ENCODE measurements at places on chromosomes 3 and 15.

DNA sequence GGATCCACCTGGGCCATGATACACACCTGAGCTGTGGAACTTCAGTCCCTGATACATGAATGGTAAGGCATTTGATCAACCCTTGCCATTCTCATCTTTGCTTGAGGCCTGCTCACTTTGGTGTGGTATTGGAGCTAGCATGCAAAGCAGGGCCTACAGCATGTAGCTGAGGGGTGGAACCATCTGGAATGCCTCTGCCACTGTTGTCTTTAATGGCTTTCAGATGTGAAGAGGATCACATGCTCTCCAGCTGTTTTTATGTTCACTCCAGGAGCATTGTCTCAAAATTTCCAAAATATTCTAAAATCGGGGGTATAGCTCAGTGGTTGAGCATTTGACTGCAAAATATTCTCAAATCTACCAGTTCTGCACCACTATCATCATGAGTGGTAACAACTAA, 64.4 kb upstream of the PHLDB2 start:
- no peak for DNase-seq

- no peak for DNase-seq
Measured at GRCh38 chr3:8974458-8974857, 11.2 kb upstream of the RAD18 start.

DNA sequence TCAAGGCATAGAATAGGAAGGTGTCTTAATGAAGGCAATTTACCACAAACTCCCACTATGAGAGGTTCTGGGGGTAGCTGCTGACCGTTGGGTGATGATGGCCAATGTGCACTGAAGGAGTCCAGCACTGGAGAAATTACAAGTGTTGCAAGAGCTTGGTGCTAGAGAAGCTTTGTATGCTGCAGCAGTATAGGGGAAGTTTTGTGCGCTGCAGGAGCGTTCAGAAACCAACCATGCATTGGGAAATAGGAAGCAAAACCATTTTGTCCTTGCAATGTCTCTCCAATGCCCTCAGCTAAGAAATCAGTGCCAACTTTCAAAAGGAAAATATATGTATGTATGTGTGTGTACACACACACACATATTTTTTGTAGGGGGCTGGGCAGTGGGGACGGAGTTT, 441.6 kb upstream of the NAALADL2 start:
- no peak for DNase-seq

- DNase-seq, result no peak
Measured at GRCh38 chr3:160140756-160141155, 84.5 kb upstream of the C3orf80 start.

DNA sequence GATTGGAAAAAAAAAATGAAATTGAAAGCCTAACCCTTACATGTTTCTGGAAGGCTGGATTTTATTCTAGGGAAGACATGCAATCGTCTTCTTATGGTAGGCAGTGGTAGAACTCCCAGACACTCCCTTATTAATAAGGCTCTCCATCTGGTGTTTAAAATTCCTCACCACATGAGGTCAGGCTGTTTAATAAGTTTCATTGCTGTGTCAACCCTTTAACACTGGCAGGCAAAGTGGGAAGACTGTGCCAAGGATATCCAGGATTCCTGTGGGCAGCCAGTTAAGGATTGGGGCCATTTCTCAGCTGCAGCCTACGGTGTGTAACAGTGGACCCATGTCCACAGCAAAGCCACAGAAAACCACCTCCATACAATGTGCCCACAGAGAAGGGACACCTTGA, 225.5 kb upstream of the CHRM5 start:
- no peak for DNase-seq

DNA sequence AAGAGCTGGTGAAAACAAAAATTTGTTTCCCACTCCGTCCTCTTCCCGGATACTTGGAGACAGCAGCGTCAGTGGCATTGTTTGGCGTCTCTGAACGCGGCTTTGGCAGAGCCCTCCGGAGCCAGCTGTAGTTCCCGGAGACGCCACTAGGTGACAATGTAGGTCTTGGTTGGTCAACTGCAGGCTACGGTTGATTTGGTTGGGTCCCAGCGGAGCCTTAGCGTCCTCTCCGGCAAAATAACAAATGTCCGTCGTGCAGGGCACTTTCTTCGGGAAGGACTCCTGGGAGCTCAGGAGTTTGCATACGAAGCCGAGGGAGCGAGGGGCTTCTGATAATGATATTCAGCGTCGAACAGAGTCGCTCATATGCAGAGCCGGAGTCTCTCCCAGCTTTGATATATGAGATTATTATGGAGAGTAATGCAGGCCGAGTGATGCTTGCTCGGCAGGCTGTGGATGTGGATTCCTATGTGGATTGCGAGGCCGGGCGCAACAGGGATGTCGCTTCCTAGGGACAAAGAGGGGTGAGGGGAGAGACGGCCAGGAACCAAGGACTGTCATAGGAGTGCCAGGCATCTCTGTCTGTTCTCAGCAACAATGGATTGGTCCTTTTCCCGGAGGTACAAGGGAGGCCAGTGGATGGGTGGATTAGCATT, 74.8 kb downstream of the IL20RB start:
- peak; percentile 95 for DNase-seq

- no peak for DNase-seq
Measured at GRCh38 chr3:115164374-115165221, 17.5 kb upstream of the ZBTB20 start.

DNA sequence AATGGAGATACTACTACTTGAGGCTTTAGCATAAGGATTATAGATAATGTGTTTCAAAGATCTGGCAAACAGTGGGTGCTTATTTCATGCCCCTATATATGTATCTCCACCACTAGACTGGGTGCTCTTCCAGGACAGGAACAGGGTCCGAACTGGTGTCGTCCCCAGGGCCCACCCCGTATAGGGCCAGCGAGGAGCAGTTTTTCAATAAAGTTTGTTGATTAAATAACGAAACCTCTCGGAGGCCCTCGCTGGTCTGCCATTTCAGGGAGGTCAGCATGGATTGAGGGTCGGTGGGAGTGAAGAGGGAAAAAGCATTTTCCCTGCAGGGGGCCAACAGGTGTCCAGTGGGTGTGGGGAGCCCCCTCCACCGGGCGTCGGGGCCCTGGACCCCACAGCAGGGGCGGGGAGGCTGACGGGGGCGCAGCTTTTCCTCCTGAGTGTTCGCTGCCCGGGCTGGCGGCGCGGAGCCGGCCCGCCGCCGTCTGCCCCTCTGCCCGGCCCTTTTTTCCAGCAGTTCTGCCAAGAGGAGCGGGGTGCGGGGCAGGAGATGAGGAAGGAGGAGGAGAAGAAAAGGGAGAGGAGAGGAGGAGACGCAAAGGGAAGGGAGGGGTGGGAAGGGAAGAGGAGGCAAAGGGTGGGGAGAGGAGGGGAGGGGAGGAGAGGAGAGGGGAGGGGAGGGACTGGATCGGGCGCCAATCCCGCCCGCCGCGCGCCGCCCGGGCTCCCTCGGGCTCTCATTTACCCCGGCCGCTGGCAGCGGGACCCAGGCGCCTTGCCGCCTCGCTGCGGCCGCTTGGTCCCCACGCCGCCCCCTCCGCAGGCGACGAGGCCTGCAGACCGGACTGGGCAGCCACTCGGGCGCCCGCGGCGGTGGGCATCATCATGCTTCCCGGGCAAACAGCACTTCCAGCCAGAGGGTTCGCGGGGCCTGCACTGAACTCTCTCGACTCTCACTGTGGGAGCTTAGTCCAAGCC, 66.3 kb downstream of the ISG20 start:
- peak; percentile 62 for DNase-seq

- no peak for DNase-seq
Measured at GRCh38 chr15:57604507-57604906, 12.8 kb downstream of the MYZAP start.

DNA sequence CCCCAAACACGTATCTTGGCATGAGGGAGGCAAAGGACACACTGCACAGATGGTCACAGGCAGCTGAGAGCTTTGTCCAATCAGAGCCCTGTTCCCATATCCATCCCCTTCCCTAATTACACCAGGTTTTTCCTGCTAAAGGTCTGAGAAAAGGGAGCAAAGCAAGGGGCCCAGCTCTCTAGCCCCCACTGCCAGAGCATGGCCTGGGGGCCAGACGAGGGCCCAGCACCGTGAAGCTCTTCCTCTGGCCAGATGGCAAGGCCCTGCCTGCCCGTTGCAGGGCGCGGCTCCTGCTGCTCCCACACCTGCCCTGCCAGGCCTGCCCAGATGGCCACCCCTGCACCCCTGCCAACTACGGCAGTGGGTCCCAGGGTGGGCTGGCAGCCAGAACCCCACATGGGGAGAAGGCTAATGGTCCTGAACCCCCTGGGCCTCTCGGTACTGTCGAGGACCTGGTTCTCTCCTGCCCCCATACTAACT, 3.2 kb downstream of the SHF start:
- no peak for DNase-seq

DNA sequence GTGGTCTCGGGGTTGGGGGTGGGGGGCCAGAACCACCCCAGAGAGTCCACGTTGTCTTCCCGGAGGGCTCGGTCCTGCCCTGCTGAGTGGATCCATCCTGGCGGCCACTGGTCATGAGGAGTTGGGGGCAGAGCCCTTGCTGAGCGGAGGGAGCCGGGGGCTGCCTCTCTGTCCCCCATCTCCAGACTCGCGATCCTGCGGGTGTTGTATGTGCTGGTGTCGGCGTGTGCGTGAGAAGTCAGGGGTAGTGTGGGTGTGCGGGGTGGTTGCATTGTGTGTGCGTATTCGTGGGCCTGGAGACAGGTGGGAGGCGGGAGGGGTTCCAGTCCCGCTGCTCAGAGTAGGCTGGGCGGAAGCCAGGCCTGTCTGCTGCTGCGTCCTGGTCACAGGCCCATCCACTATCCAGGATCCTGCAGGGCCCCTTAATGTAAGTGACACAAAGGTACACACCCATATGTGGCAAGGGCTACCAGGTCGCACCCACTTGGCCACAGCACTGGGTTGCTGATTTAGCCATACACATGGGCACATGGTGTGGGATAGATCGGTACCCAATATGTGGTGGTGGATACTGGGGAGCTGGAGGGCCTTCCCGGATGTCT, 30.7 kb downstream of the NBEAL2 start:
- no peak for DNase-seq

DNA sequence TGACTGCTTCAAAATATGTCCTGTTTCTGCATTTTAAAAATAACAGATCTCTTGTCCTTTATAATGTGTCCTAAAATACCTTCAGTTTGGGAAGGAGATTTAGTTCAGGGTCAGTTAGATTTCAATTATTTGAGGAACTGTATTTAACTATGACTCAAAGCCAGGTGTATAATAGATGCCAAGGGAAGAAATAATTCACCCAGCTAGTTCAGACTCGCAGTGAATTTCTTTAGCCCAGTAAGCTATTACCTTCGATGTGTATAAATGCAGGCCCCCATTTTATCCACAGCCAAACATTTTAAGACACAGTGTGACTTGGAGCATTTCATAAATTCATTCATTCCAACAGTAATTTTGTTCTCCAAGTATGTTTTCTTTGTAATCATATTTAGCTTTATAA, 458.0 kb downstream of the ZNF385D start:
- no peak for DNase-seq

GRCh38 chr3:134244921-134245320, 5.7 kb downstream of the RYK start:
- DNase-seq, result no peak

- DNase-seq, result no peak
Measured at GRCh38 chr3:77667901-77668300, 628.0 kb downstream of the ROBO2 start.

- no peak for DNase-seq
Measured at GRCh38 chr15:90640862-90641261, 76.3 kb upstream of the BLM start.

DNA sequence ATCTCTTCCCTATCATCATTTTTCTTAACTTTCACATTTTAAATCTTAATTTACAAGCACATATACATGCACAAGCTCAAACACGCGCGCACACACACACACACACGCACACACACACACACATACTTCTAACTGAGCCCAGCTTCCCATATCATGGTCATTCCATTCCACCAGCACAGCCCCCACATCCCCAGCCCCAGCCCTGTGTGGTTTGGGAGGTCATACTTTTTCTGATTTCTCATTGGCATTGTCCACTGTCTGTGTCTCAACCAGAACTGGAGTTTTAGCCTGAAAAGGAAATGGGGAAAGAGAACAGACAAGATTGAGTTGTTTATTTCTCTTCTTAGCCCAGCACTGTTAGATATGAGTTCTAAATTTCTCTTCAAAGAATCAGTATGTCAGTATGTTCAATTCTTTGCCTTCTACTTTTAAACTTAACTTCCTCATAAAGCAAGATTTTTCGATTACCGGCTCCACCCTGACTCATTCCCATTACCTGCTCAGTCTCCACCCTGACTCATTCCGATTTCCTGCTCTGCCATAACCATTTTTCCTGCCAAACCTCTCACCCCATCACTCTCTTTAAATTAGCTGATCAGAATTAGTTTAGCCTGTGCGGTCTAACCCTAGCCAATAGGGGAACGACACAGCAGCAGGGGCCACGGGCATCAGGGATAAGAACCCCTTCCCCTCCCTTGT, 6.4 kb downstream of the IQCF1 start:
- DNase-seq, result no peak

DNA sequence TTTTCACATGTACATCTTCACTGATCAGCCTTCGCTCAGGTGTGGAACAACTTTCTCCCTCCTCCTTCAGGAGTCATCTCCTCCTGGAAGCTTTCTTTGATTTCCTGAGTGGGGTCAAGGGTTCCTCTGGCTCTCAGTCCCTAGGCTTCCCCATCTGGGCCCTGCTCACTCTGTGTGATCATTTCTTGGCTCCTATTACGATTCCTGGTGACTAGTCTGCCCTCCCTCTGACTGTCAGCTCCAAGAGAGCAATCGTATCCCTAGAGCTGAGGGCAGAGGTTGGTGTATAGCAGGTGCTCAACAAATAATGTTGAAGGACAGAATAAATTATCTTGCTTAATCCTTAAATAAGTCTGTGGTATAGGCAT, 15.3 kb upstream of the PRKCD start:
- DNase-seq, result no peak

DNA sequence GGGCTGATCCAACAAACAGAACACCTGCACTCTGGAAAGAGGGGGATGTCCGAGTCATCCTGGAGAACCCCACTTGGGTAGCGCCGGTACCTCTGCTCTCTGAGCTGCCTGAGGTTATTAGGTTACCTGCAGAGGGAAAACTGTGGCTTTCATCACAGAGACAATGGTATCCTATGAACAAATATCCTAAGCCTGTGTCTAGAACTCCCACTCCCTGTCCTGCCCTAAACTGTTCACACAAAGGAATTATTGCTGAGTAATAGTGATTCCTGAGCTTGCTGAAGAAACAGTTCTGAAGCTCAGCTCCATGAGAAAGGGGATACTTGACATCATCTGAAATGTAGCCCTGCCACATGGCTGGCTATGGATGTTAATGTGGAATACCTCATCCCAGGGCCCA, 31.9 kb upstream of the WNT5A start:
- DNase-seq, result no peak

DNA sequence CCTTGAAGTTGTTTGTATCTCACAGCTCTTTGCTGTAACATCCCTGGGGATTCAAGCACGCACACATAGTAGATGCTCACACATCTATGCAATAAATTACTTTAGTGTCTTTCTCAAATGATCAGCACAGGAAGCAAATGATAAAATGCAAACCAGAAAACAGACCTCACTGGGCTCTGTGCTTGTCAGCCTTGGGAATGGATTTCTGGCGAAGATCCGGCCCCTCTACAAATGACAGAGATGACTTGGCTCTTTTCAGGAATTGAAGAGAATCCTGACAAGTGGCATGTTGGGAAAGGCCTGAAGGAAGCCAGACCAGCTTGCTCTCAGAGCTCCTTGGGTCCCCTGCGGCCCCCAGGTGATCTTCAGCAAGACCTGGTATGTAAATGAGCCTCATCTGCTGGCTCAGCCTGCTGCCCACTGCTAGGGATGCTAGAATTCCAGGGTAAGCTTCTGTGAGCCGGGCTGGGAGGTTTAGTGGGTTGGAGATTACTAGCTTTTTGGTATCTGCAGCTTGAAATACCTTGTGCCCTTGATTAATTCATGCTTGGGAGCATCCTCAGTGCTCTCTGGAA, 54.1 kb downstream of the LPP start:
- peak; percentile 51 for DNase-seq

All from neural progenitor cell (in vitro differentiated cells).